Body of pancreas (tissue), 4 donors: ENCODE measurements at places on chromosomes 12 and 14. TPM values are rescaled to one million over a fixed set of nuclear protein-coding genes. Genes with fewer than 3 reads are reported as not detected.

DNA sequence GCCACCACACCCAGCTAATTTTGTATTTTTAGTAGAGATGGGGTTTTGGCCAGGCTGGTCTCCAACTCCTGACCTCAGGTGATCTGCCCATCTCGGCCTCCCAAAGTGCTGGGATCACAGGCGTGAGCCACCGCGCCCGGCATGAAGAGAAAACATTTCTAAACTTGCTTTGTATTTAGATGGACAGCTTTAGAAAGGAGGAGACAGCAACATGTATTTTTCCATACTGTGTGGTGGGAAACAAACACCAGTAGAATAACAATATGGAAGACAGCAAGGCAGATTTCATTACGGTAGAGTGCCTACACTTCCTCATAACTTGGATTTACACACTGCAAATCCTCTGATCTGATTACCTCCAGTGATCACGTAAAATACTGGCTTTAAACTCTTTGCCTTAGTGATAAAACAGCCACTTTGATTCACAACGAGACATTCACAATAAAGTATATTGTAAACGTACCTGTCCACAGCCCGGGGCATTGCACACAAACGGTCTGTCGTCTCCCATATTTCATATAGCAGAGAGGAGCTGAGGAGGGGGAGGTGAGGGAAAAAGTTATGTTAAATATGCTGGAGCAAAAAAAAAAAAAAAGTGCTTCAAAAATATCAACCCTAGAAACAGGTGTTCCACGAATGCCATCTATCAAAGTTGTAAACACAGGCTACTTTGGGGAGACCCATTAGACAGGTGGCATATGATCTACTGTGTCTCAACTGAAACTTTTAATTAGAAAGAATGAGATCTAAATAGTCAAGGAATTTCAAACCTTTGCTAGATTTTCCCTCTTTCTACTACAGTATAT, 25.5 kb downstream of the ATF7 start:
- DNase-seq: no peak

- DNase-seq: no peak
These were observed 82.2 kb downstream of the LGMN start for GRCh38 chr14:92666251-92666650.

DNA sequence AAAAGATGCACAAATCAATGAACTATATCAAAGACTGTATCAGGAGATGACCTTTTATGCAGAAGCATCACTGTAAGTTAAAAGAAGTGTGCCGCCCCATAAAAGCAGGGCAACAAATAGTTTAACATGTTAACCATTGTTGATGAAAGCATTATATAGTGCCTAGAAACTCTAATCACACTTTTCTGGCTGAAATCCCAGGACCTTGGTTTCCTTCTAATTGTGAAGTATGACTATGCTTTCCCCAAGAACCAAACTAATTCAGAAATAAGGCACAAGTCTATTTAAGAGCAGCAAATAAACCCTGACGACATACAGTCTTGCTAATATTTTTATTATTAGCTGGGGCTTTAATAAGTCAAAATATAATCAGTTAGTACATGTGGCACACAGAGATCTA, 21.7 kb downstream of the RACGAP1 start:
- DNase-seq: no peak

DNA sequence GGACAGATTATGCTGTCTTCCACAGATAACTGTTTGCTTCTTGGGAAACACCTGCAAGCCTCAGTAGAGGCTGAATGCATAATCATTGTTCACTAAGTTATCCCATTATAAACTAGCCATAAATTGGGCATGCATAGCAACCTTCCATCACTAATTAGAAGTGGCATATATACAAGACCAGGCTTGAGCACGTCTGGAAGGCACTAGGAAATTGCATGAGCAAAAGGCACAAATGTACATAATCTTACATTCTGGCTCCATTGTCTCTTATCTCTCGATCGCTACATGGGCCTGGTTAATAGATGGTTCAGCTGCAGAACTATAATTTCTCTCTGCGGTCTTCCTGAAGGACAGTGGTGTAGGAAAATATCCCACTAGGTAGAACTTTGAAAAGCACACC, 679.2 kb downstream of the RPL10L start:
- no peak for DNase-seq

DNA sequence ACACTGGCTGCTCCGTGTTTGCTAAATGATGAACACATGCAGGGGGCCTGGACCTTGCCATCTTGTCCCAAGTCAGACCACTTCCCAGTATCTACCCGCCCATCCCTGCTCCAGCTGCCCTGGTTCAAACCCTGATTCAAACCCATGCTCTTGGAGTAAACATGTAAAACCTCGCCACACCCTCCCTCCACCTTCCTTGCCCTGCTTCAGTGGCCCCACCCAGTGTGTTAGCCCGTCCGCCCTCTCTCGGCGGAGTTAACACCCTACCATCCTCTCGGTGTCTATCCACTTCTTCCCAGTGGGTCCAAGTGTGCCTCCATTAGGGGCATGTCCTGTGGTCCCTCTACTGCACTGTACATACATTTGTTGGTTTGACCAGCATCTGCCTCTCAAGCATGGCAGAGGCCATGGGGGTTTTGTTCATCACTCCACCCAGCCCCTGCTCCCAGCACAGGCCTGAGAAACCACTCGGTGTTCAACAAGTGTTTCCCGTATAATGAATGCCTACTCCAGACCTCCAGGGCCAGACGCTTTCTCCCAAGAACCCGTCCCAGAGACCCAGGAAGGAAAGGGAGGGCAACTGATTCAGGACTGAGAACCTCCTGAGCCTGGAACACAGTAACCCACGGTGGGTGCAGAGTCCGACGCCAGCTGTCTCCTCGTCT, 37.1 kb downstream of the P2RX4 start:
- DNase-seq: no peak

GRCh38 chr14:69093631-69094421, 59.1 kb downstream of the DCAF5 start:
- no peak for DNase-seq

DNA sequence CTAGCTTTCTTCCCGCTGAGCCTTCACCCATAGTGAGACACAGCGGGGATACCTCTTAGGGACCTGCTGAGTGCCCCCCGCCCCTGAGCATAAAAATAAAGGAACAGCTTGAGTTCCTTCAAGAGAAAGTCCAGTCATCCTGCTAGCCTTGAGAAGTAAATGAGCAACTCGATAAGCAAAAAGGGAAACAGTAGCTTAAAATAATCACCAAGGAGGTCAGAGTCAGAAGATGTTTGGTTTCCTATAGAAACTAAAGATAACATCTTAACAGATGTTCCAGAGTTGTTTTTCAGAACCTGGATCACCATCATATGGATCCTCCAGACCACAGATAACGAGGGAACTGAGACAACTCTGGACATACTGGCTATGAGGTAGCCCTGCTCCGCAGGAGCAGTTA, 94.0 kb downstream of the BCAT1 start:
- DNase-seq: no peak

DNA sequence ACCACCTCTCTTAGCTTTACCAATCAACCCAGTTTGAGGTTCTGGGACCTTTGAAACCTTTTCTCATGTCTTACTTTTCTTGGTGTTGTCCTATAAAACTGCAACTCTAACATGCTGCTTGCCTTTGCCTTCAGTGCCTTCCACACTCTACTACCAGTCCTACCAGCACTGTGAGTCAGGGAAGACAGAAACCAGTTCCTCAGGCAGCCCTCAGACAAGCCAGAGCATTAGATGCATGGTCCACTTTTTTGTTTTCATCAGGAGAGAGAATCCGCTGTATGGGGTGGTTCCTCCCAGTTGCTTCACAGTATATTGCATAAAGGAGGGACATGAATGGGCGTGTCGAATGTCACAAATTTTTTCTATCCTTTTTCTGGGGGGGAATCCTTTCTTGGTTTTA, 17.3 kb upstream of the KLRB1 start:
- no peak for DNase-seq

DNA sequence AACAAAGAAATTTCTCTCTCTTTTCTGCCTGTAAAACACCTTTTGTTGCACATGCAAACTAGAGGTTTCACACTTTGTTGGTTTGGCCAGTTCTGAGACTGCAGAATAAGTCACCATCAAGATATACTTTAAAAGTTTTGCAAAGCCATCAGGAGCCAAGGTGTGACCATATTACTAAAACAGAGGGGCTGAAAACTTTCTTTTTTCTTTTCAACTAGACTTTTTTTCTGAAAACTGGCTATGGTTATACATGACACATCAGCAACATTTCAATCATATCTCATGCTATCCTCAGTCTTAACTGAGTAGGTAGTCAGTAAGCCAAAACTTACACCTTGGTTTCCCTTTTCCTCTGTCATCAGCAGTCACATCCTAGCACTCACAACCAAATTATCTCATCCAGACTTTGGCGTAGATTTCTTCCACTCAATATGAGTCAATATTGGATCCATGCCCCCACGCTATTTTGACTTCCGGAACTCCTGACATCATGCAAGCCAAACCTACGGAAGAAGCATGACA, 4.1 kb upstream of the IFNG start:
- DNase-seq: no peak

- no peak for DNase-seq
These were observed 28.2 kb downstream of the RPGRIP1 start for GRCh38 chr14:21308132-21308478.

DNA sequence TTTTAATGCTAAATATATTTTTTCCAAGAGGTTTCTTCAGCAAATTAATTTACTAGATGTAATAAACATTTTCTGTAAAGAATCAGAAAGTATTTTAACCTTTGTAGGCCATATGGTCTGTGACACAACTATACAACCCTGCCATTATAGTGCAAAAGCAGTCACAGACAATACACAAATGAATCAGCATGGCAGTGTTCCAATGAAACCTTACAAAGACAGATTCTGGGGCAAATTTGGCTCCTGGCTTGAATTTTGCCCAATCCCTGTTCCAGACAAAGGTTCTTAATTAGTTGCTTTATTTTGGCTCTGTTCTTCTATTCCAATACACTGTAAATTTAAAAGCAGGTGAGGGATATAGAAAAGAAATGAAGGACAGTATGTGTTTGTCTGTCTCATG, 352.5 kb downstream of the C12orf50 start:
- DNase-seq: no peak

DNA sequence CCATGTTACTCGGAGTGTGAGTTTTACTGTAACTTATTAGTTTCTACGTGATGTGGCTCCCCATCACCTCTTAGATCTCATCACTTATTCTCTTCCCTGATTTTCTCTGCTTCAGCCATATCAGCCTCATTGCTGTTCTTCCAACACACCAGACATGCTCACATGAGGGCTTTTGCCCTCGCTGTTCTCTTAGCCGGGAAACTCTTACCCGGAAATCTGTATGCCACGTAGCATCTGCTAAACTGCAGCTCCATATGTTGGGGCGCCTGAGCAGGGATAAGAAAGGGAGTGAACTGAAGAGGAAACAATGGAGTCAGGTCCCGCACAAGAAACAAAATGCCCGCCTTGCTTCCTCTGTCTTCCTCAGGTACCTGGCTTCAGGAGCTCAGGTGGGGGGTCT, 16.6 kb downstream of the SMUG1 start:
- DNase-seq: no peak

- DNase-seq: peak; percentile 59
These were observed 3.4 kb upstream of the DHH start for GRCh38 chr12:49098035-49098451.

DNA sequence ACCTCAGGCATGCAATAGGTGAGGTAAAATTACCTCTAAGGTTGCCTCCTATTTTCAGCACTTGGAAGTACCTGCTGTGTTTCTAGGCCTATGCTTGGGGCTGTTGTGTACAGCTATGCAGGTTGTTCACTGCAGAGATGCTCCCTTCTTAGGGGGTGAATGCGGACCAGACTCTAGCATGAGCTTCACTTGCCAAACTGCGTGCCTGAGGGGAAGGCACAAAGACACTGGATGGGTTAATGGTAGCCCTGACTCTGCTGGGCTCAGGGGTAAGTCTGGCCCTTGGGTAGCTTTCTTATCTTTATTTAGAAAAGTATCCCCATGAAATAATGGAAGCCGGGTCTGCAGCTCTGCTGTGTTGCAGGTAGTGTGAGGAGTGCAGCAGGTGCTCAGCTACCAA, 35.7 kb downstream of the B4GALNT3 start:
- no peak for DNase-seq

DNA sequence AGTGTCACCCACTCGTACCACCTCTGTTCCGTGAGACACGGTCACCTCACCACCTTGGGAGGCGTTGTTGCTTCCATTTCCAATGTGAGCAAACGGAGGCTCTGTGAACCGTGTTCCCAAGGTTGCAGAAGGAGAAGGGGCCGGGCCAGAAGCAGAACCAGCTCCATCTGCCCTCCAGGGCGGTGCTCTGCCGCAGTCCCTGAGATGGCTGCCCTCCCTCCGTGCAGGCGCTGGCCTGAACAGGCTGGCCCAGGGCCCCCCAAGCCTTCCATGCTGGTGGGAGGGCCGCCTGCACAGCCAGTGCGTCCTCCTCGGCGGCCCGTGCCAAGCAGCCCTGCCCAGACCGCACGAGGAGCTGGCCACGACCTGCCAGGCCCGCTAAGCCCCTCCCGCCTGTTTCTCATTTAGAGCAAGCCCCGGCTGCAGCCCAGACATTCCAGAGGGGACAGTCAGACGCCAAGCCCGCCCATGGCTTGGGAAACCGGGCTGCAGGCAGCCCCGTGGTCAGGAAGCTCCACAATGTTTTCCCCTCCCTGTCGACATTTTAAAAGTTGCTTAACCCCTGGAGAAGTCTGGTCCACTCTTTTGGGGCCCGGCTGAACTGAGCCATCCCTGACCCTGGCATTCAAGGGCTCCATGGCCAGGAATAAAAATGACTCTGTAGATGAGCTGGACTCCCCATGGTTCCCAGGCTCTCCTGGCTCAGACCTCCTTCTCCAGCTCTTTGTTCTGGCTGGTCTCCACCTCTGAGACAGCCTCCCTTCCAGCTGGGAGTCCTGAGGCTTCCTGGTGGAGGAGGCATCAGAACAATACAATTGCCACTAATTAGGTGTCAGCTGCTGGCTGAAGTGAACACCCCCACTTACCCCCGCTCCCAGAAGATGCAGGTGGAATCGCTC, 236.0 kb downstream of the BCL11B start:
- peak; percentile 66 for DNase-seq

GRCh38 chr12:48279601-48280000, 71.1 kb downstream of the ZNF641 start:
- no peak for DNase-seq

- DNase-seq: no peak
These were observed 58.9 kb downstream of the GPR65 start for GRCh38 chr14:88063811-88064210.

DNA sequence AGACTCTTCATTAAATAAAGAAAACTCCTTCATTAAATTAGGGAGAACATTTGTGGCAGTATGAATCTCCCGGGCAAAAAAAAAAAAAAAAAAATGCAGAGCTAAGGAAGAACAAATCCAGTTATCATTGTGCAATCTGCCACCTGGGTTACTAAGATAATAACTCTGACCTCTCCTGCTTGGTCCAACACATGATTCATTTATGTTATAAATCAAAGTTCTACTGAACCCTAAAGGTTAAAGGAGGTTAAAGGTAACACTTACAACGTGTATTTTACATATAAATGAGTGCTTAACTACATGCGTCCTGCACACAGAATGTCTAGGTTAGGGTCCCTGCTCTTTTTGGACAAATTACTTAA, 4.2 kb downstream of the TGFB3 start:
- no peak for DNase-seq

Gene FLRT2
- total RNA-seq: 37.6 TPM

Gene SLC5A8
- total RNA-seq: not detected

Gene PAH
- 39.6 TPM for total RNA-seq

Gene LMNTD1
- 21.4 TPM for total RNA-seq

Gene GPRC5A
- total RNA-seq: 6.5 TPM

Gene KLRC4
- not detected for total RNA-seq

Gene POMT2
- total RNA-seq: 45.2 TPM
